ENCODE measurements at places on chromosomes 4 and X.

- DNase-seq: peak; percentile 83
Measured at GRCh38 chrX:102515975-102516941, at the start of gene TMSB15A. Gene TMSB15A, minus strand, starts transcription at chrX:102516739.

DNA sequence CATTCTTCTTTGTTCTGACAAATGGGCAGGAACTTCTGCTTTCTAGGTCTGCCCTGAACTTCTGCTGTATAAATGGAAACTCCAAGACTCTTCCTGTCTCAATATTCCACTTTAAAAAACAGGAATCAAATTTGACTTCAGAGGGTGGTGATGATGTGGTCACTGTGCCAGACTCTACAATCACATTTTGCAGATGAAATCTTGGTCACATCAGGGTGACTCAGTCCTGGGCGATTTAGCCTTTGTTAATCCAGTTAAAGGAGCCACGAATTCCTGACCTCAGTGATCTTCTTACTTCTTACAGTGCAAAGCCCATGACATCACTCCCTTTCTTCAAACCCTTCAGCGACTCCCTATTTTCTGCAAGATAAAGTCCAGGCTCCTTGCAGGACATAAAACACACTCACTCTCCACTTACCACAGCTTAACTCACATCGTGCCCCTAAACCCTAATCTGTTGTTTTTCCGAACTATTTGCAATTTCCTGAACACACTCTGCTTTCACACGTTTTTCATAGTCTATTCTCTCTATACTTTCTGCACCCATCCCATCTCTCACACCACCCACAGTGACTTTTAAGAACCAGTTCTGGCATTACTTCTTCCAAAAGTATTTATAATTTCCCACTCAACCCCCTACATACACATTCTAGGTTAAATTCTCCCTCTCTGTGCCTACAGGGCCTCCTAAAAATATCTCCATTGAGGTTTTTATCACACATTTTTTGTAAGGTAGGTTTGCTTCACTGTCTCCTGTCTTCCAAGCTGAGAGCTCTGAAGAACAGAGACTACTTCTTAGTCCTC is 11.1 kb downstream of the GASK1B start:
- DNase-seq: no peak

GRCh38 chrX:20141281-20142220 is at the start of gene EIF1AX:
Gene EIF1AX, minus strand, starts transcription at chrX:20141838. Its CDS starts 198 bp downstream, at chrX:20141640.
- DNase-seq: peak; percentile 92

- peak; percentile 65 for DNase-seq
Measured at GRCh38 chrX:115650916-115651315, 89.9 kb downstream of the PLS3 start.

GRCh38 chr4:962231-963208 is 10.8 kb downstream of the DGKQ start:
- DNase-seq: peak; percentile 63

DNA sequence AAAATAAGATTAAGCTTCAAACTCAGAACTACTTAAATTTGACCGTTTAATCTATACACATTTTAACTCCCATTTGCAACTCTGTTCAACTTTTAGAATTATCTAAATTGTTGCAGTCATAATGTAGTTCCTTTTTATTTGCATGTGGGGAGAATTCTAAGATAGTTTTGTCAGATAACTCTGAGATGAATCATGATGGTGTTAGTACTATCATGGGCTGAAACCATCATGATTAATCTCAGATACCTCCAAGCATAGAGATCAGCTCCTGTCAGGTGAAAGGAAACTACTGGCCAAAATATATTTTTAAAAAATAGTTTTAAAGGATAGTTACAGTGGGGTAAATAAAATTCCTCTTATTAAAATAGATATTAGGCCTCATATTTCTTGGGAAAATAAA is 39.0 kb downstream of the FBXO8 start:
- DNase-seq: no peak

GRCh38 chr4:144113546-144113945 is 27.0 kb downstream of the GYPA start:
- no peak for DNase-seq

GRCh38 chrX:150372756-150373155 is 9.6 kb downstream of the MAMLD1 start:
- DNase-seq: no peak

DNA sequence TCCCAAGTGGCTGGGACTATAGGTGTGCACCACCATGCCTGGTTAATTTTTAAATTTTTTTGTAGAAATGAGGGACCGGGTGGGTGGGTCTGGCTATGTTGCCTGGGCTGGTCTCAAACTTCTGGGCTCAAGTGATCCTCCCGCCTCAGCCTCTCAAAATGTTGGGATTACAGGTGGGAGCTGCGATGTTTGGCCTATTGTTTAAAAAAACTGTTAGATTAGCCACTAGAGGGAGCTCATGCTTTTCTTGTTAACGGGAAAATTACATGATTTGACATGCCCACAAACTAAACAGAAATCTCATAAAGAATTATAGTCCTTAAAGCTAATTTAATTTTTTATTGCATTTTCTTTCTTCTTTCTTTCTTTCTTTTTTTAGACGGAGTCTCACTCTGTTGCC is 5.0 kb upstream of the SDAD1 start:
- peak; percentile 43 for DNase-seq

DNA sequence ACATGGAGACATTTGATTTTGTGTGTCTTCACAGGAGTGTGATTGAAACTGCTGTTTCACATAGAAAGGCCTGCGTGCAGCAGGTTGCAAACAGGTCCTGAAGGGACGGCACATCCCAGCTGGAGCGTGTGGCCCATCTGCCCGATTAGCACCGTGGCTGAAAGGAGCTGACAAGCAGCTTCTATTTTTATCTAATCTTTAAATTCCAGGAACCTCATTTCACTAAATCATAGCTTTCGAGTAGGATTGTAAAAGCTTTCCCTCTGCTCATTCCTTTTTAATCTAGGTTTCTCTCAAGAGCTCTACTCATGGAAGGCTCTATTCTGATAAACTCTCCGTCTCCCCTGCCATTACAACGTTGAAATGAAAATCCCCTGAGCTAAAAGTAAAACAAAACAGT is 106.8 kb downstream of the FSTL5 start:
- no peak for DNase-seq

DNA sequence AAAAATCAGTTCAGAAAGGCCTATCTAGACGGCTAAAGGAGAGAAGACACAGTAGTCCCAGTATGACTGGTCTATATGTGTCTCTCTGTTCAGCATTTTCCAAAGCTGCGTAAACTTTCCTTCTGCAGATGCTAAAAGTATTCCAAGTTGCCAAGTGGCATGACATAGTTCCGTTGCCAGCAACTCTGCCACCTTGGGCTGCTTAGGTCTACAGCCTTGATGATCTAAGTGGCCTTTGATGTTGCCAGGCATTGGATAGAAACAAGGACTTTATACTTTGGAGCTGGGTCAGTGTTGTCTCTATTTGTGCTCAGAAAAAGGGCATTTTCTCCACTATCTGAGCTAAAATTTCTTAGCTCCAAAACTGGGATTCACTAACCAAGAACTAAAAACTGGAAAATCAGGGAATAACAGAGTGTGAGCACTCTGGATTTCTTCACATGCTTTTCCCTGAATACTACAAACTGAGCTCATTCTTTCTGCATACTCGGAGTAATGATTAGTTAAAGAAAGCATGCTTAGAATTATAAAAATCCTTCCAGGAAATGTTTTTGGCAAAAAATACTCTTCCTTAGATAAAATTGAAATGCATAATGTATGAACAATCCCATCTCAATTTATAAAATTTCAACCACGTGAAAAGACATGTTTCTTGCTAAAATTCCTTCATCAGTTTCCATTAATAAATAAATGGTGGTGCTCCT is 191.4 kb downstream of the ADAMTS3 start:
- no peak for DNase-seq

DNA sequence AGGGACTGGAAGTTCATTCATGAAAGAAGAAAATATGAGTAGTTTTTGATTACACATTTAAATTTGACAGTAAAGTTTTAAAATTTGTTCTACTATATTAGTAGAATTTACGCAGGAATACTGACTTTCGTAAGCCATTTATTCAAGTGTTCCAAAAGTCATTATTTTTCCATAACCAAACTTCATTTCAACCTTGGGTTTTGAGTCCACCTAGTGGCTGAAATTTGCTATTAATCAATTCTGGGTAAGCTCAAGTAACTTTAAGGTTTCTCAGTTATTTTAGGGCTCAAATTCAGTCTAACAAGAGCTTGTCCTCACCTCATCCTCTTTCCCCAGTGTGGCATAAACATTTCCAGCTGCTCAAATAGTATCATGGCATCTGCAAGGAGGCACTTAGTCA is 175.4 kb downstream of the SH3BGRL start:
- DNase-seq: no peak

GRCh38 chr4:186623546-186623945 is 68.2 kb upstream of the MTNR1A start:
- DNase-seq: no peak

- DNase-seq: peak; percentile 52
Measured at GRCh38 chr4:168831919-168832762, 177.9 kb downstream of the CBR4 start.

DNA sequence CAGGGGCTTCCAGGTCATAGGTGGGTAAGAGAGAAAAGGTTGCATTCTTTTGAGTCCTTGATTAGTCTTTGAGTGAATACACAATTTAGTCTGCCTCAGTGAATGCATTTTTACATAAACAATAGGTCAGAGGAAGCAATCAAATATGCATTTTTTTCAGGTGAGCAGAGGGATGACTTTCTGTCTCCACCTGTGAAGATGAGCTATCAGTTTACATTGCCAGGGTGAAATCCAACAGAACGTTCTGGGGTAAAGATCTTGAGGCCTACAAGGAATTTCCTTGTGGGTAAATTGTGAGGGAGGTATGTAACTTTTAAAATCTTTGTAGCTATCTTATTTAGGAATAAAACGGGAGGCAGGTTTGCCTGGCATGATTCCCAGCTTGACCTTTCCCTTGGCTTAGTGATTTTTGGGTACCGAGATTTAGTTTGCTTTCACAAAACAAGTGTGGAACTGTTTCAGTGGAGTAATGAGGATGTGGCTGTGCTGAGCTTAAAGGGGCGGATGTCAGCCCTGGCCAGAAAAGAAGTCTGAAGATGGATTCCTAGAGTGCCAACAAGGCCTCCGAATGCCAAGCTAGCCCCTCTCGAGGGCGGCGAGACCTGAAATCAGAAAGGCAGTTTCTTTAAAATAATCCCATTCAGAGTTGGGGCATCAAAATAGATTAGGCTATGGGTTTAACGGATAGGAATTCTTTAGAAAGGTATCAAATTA is 29.5 kb downstream of the TMEM131L start:
- DNase-seq: no peak

DNA sequence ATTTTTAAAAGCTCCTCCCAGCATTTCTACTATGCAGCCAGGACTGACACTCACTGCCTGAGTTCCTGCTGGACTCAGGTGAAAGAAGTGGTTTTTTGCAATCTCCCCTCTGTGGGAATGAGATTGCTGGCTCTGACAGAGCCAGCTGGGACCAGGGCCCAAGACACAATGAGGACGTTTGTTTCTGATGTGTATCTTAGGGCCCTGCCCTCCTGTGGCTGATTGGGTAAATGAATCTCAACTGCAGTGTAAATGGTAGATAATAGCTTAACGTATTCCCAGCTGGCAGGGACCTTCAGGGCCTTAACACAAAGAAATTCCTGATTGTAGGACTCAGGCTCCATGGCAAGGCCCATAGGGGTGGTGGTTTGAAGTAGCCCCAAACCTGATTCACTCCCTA is 85.8 kb upstream of the PRPS1 start:
- DNase-seq: peak; percentile 59

GRCh38 chr4:47427935-47428334 is 35.6 kb downstream of the COMMD8 start:
- no peak for DNase-seq

GRCh38 chrX:1534301-1535168 is 2.5 kb downstream of the P2RY8 start:
- no peak for DNase-seq

DNA sequence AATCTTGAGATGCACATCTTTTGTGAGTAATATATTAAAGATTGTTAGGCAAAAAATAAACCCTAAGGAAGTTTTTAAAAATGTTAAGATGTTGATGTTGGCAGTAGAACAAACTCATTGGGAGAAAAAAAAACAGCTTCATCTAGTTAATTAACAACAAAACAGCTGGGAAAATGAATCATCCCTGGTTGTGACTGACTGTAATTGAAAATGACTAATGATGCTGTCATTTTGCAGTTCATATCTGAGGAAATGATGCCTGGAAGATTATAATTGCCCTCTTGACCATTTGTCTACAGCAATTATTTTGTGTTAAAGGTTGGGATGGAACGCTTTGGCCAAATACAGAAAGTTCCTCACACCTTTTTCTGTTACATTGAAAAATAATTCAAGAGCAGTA is 760.4 kb upstream of the FTHL17 start:
- no peak for DNase-seq

DNA sequence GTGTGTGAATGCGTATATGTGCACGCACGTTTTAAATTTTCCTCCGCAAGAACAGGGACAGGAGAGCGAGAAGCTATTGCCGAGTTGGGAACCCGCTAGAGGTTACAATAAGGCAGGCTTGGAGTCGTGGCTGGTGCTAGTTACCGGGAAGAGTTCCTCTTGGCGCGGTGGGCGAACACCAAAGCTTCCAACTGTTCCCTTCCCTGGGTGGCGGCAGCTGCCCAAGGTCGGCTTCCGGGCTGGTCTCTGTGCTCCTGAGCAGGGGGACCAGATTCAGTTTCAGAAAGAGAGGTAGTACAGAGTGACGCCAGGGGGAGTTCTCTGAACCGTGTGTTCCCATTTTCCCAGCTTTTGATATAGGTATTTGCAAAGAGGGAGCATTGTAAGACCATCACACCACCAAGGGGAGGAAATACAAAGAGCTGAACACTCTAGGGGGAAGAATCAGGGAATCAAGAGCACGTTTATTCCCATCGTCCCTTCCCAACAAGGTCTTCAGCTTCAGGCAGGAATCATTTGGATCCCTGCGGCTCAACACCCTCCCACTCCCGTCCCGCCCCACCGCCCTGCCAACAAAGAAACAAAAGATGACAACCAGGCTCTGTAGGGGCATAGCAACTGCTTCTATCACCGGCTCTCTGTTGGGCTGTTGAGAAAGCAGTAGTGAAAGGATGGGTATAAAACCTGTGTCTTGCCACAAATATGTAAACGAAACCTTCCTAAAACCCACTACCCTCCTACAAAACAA is 113.6 kb upstream of the TEX13C start:
- DNase-seq: no peak

DNA sequence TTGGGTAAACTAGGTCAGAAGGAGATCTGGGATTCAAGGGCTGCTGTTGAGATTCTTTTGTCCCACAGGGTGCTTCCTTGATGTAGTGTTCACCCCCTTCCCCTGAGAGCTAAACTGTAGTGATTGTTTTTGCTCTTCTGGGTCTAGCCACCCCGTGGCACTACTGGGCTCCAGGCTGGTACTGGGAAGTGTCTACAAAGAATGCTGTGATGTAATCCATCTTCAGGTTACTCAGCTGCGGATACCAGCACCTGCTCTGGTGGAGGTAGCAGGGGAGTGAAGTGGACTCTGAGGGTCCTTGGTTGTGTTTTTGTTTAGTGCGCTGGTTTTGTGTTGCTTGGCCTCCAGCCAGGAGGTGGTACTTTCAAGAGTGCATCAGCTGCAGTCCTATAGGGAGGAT is 365.5 kb downstream of the ZNF674 start:
- DNase-seq: no peak

GRCh38 chr4:26023203-26023972 is 109.4 kb downstream of the SMIM20 start:
- DNase-seq: no peak
